Inflammatory macrophage (primary cell): ENCODE measurements at places on chromosomes 5 and 9.
A peak's percentile ranks its signal among the peaks of the same experiment; 100 is the strongest.

- DNase-seq = no peak
Measured at GRCh38 chr9:89518466-89519365, 20.8 kb upstream of the SEMA4D start.

- DNase-seq = no peak
Measured at GRCh38 chr5:68739752-68740151, 354.1 kb upstream of the SLC30A5 start.

- DNase-seq = no peak
Measured at GRCh38 chr5:153974813-153975163, 63.9 kb downstream of the FAM114A2 start.

GRCh38 chr9:94944626-94945025 lies 218.1 kb downstream of the AOPEP start:
- DNase-seq = peak; percentile 3

GRCh38 chr9:95193067-95193466 lies 124.4 kb downstream of the FANCC start:
- no peak for DNase-seq

DNA sequence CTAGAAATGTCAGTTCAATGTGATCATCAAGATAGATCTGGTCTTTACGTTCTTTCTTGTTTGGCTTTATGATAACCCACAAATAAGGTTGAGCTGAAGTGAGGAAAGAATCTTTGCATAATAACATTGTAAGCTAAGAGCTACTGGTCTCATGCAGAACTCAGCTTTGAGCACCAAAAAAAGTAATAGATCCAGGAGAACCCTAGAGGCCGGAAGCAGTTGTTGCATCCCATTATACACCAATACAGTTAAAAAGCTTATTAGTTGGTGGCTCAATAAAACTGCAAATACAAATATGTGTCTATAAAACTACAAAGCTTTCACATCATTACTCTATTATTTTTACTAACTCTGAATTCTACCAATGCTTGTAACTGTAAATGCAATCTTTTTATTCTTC lies 85.5 kb upstream of the NUDT12 start:
- no peak for DNase-seq

DNA sequence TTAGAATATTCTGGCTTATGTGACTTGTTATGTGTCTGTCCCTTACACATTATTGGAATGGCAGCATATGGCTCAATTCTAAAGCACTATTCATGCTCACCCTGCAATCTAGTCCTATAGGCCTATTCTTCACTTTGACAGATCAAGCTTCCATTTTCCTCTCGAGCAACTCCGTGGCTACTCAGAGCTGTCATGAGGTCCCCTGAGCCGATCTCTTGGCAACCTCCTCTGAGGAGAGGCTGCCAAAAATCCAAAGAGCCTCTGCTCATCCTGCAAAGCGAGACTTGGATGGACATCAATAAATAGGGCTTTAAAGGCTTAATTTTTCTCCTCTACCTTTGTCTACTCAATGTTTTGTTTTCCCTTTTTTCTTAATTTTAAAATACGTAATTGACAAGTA lies 163.8 kb downstream of the GABRB2 start:
- DNase-seq = no peak

GRCh38 chr9:72675586-72675985 lies 154.2 kb downstream of the TMC1 start:
- DNase-seq = no peak

DNA sequence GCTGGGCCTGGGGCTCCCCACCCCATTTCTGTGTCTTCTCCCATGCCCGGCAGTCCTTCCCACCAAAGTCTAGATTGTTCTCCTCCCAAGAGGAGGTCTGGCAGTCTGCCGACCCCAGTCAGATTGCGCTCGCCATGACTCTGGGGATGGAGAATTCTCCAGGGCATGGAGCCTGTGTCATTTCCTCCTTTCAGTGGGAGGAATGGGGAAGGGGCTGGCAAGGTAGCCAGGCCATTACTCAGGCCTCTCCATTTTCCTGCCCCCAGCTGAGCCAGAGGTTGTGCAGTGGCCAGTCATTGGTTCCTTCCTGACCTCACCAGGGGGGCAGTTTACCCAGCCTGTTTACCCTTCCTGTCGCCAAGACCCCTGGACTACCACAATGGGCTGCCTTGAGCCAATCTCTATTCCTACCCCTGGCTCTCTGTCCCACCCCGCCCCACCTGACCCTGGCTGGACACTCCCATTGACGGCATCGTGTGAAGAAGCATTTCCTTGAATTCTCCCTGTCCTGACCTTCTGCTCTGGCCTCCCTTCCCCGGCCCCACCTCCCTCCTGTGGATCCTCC lies 628 bp downstream of the SYNPO start:
- no peak for DNase-seq

DNA sequence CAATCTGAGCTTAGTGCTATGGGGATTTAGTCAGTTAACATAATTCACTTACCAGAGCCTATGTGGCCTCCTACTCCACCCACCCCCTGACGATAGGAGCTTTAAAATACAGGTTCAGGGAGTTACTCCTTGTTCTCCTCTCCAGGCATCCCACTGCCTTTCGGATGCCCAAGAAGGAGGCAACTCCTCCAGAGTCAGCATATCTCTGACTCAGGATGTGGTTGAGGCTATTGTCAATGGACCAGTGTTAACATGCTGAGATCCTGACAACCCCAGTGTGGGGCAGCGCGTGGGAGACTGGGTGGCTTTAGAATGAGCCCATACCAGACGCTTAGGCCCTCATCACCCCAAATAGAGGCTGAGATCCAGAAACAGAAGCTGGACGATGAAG lies 27.4 kb downstream of the BICD2 start:
- DNase-seq = no peak

DNA sequence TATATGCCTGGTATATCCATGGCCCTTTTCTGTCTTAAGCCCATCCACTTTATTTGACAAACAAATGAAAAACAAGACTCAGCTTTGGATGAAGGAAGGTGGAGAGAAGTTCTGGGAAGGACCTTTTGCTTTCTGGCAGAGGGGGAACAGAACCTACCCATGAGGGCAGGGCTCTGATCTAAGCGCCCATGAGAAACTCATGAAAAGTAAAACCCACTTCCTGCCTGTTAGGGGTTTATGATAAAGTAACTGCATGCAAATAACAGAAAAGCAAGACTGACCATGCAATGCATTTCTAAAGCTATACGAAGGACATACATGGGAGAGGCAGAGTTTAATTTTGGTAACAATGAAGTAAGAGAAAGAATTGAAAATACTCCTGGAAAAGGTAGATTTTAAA lies 181.9 kb upstream of the ADRA1B start:
- no peak for DNase-seq

- no peak for DNase-seq
Measured at GRCh38 chr5:42020788-42021530, 95.9 kb downstream of the FBXO4 start.

DNA sequence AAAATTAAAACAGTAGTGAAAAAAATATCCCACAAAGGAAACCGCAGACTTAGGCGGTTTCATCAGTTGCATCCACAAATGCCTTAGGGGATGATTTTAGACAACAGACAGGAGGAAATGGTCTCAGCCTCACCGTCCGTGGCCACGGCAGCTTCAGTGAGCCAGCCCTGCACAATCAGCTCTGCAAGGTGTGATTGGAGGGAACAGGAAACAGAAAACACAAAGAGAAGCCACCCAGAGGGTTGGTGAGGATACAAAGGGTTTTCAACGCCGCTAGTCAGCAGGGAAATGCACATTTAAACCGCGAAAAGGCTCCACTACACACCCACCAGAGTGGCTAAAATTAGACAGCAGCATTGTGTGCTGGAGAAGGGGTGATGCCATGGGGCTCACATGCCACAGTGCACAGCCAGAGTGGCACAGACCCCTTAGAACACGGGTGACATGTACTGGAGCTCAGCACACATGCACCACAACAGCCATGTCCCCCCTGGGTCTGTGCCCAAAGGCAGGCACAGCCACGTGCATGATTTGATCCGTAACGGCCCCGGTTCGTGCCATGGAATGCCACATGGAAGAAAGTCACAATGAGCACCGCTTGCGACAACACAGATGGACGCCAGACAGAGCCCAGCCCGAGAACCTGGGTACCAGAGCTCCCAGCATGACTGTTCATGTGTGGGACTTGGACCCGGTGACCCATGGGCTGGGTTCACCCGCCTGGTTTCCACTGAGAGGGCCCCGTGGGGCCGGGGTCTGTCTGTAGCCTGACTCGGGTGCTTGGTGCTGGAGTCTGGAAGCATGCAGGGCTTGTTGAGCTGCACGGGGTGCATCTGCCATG lies 18.3 kb upstream of the TERT start:
- DNase-seq = no peak

GRCh38 chr9:131160416-131161112 lies 35.2 kb downstream of the NUP214 start:
- no peak for DNase-seq
